A172 (cell line): ENCODE measurements at places on chromosomes 7 and 10. TPM values are rescaled to one million over a fixed set of nuclear protein-coding genes. Genes with fewer than 3 reads are reported as not detected.

DNA sequence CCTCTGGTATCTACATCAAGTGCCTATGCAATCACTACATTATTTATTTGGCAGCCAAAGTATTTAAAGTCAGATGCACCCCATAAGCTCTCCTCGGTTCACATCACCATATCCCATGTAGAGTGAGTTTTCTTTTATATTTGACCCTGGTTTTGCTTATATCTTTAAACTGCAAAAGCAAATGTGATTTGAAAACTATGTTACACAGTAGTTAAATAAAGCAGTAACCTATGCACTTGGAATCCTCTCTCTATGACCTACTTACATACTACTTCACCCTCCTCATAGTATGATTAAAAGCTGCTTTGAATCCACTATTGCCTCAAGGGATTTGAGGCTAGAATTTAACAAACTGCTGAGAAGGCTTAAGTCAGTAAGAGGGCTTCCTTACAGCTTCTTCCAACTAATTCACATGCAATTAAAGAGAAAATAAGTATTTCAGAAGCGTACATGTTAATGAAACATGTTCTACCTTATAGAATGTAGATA, 2.2 kb upstream of the CELF2 start:
- no peak for DNase-seq

ANKRD30A gene
- not detected in 2 replicates for total RNA-seq

NKX1-2 gene
- total RNA-seq = 0.22 TPM in 1 of 2 replicates, not detected in the other

DGKI gene
- total RNA-seq = 0.29 and 1.1 TPM in 2 replicates

- DNase-seq = no peak
Observed at GRCh38 chr10:109894516-109894915, 28.8 kb downstream of the XPNPEP1 start.
